ENCODE measurements at places on chromosomes 13 and 19.

GRCh38 chr19:35029737-35030256, 473 bp upstream of the SCN1B start:
- DNase-seq = no peak

DNA sequence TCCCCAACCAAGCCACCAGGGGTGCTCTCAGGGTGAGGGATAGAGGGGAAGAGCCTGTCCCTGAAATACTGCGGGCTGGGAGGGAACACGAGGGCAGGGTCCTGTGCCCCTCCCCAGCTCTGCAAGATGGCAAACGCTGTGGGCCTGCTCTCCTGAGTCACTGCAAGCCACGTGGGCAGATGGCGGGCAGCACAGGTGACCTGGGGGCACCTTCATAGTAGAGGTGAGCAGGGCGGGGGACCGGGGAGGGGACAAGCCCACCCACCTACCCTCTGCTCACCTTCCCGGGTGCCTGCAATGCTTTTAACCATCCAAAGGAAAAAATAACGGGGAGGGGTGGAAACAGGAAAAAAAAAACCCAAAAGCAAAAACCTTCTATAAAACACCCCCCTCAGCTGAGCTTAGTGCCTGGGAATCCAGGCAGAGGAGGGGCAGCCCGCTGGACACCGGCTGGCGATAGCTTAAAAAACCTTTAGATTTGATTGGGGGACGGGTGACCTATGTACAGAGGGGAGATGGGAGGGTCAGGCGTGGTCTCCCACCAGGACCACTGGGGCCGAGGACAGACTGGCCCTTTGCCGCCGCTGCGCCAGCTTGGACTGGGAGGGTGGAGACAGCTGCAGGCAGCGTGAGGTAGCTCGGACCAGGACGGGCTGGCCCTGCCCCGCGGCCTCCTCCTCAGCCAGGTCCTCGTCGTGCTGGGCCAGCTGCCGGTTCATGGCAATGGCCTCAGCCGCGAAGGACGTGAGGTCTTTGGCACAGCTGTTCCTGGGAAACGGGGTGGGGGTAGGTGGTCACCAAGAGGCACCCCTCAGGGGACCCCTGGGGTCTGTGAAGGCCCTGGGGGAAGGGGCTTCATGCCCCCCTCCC, 11.7 kb downstream of the MKNK2 start:
- no peak for DNase-seq

GRCh38 chr19:2154587-2155075, 3.3 kb upstream of the AP3D1 start:
- DNase-seq = no peak

DNA sequence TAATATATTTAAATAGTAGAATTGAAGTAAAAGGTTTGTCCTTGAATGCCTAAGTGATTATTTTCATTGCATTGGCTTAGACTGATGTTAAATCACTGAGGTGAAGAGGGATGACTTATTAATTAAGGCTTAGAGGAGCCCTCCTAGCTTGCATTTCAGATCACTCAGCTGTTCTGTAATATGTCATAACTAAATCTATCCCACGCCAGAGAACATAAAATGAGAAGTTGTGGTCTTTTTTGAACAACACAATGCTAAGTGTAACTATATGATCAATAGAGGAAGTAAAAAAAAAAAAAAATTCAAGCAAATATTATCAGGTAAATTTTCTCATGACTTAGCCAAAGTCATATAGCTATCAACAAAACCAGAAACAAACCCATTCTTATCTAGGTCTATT, 752.2 kb downstream of the GPC5 start:
- no peak for DNase-seq

- DNase-seq = no peak
Observed at GRCh38 chr19:34148658-34149185, 23.6 kb upstream of the LSM14A start.

GRCh38 chr19:12695997-12696365, 450 bp downstream of the FBXW9 start:
- DNase-seq = no peak

- no peak for DNase-seq
Observed at GRCh38 chr13:88022431-88023208, 351.4 kb downstream of the SLITRK5 start.

DNA sequence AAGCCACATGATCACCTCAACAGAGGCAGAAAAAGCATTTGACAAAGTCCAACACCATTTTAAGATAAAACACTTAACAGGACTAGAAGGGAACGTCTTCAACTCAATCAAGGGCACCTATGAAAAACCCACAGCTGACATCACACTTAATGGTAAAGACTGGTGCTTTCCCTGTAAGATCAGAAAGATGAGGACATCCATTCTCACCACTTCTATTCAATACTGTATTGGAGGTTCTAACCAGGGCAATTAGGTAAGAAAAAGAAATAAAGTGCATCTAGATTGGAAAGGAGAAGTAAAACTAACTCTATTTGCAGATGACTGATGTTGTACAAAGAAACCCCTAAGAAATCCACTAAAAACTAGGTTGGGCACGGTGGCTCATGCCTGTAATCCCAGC, 11.2 kb upstream of the AKAP8 start:
- no peak for DNase-seq

- no peak for DNase-seq
Observed at GRCh38 chr19:7883105-7883504, 5.2 kb upstream of the LRRC8E start.

DNA sequence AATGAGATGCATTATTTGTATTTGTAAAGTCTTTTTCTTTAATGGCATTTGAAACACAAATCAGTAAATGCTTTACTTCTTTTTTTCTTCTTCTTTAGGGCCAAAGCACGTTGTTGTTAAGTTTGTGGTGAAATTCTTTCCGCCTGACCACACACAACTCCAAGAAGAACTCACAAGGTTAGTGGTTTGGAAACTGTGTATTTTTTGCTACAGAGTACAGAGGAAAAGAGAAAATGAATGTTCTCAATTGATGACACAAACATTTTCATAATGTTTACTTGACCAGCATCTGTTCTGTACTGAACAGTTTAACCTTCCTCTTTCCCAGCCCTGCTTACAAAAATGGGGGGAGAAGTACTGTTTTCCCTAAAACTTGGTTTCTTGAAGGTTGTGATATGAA, 190.9 kb upstream of the RNF113B start:
- no peak for DNase-seq

DNA sequence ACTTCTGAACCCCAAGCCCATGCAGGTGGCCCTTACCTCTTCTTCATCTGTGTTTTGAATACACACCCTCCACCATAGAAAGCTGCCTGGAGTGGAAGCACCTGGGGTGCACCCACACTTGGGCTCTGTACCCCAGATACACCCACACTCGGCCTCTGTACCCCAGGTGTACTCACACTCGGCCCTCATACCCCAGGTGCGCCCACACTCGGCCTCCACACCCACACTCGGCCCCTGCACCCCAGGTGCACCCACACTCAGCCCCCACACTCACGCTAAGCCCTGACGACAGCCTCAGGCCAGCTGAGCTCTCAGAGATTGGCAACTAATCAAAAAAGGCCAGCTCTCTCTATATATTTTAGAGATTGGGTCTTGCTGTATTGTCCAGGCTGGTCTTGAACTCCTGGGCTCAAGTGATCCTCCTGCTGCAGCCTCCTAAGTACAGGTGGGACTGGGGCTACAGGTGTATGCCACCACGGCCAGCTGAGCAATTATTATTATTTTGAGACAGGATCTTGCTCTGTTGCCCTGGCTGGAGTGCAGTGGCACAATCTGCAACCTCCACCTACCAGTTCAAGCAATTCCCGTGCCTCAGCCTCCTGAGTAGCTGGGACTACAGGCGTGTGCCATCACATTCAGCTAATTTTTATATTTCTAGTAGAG, 68.9 kb downstream of the PEX11G start:
- no peak for DNase-seq

DNA sequence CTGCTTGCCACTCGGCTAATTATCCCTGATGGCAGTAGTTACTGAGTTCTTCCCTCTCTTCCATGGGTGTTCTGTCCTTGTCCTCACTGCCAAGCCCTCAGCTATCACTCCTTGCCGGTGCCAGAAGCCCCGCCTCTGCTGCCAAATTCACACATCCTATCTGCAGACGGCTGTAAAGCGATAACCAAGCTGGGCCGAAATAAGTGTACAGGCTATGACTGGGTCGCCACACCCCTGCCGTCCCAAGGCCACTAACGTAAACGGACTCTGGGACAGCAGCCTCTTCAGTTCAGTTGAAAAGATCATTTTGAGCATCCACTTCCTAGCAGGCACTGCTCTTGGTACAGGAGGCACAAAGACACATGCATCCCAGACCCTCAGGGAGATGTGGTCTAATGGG, 13.3 kb downstream of the SLC7A1 start:
- DNase-seq = no peak

GRCh38 chr19:30391052-30391451, 18.9 kb downstream of the ZNF536 start:
- no peak for DNase-seq

DNA sequence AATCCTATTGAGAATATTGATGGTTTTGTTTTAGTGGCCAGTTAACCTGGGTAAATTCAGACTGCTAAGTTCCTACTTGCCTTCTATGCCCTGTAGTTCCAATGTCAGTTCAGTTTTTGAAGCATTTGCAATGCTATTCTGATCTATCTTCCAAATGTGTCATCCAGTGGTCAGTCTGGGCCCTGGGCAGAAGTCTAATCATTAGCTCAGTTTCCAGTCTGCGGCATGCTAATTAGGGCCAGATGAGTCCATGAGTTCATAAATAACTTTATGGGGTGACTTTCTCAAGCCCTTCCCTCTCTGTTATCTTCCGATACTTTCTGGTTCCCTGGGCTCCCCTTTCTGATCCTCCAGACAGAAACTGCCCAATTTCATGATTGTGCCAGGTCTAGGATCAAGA, 32.7 kb downstream of the FAM187B start:
- DNase-seq = no peak

GRCh38 chr13:37481885-37482227, 116.7 kb downstream of the POSTN start:
- no peak for DNase-seq

- DNase-seq = no peak
Observed at GRCh38 chr13:106714271-106714982, 146.5 kb upstream of the ARGLU1 start.

- DNase-seq = no peak
Observed at GRCh38 chr19:54197121-54197520, 3.5 kb upstream of the RPS9 start.

- DNase-seq = no peak
Observed at GRCh38 chr13:45728759-45729158, 26.6 kb downstream of the CBY2 start.

- no peak for DNase-seq
Observed at GRCh38 chr13:41133951-41134350, 1.3 kb upstream of the KBTBD6 start.

DNA sequence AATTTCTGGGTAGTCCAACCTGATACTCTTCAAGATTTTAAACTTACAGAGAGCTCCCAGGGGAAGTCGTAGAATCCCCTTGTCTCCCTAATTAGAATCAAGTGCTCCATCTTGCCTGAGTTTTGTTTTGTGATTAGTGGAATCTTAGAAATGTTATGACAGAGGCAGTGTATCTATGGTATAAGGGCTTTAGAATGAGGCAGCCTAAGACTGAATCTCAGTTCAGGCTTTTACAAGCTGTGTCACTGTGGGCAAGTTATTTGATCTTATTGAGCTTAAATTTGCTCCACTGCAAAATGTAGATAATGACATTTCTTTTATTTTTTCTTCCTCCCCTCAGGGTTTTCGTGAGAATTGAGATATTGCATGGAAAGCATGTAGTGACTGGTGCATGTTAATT, 215.5 kb downstream of the POSTN start:
- DNase-seq = no peak

DNA sequence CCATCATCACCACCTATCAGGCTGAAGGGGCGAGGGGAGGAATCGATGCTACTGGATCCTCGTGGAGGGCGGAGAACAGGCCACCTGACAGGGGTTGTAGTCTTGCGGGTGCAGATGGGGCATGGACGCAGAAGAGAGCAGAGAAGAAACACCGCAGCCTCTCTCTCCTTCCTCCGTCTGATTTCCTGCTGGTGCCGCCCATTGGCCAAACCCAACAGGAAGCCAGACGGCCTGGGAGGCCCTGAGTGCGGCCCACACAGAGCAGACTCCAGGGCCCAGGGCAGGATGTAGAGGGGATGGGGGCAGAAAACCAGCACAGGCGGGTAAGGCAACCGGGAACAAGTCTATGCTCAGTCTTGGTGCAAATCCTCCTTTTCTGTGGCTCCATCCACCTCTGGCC, 15.4 kb downstream of the CEBPA start:
- DNase-seq = no peak

- DNase-seq = no peak
Observed at GRCh38 chr19:14139944-14140343, 3.6 kb upstream of the ASF1B start.

- DNase-seq = no peak
Observed at GRCh38 chr19:12685831-12686230, 2.0 kb upstream of the GNG14 start.

DNA sequence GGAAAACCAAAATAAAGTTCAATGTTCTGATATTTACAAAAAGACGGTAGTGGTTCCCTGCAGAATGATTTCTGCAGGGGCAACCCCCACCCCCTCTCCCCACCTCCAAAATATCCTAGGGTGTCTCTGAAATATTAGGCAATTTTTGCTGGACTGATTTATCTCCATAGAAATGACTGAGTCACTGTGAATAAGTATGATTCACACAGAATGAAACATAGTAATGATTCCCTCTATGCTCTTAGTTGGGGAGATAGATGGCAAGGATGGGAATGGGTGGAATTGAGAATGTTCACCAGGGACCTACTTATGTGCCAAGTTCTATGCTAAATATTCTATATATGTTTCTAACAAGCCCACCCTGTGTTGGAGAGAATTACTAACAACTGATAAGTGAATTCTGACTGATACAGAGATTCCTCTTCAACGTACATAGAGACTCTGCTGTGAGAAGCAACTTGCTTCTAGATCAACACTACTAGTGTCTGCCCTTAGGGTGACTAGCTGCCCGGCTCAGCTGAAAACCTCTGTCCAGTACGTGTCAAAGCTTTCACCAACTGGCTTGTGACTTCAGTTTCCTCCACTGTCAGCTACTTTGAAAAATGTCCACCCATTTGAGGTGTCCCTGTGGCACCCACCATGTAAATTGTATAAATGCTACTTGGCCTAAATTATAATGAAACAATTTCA, 38.4 kb upstream of the RAP2A start:
- no peak for DNase-seq

GRCh38 chr19:5030822-5031221, 61.9 kb downstream of the KDM4B start:
- no peak for DNase-seq

GRCh38 chr13:32723987-32724386, 137.7 kb downstream of the PDS5B start:
- DNase-seq = no peak

- DNase-seq = no peak
Observed at GRCh38 chr19:9711815-9712214, 36.9 kb upstream of the ZNF562 start.

- no peak for DNase-seq
Observed at GRCh38 chr13:46676378-46676725, 120.6 kb downstream of the ESD start.

DNA sequence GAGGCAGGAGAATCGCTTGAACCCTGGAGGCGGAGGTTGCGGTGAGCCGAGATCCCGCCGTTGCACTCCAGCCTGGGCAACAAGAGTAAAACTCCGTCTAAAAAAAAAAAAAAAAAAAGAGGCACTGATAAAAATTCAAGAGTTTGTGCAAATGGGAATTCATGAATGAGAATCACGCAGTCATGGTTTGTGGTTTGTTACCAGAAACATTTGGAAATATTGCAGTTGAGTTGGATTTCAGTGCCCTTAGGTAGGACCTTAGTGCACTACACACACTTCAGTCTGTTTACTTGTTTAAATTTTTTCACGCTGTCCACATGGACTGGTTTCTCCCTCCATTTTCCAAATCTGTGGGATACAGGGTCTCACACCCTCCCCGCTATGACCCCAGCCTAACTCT, 28.4 kb downstream of the ZNF844 start:
- peak; percentile 35 for DNase-seq

- DNase-seq = no peak
Observed at GRCh38 chr19:31534786-31535657, 185.8 kb upstream of the TSHZ3 start.

All from lung (tissue), 17 donors.